ENCODE measurements at places on chromosomes 6 and 20.

DNA sequence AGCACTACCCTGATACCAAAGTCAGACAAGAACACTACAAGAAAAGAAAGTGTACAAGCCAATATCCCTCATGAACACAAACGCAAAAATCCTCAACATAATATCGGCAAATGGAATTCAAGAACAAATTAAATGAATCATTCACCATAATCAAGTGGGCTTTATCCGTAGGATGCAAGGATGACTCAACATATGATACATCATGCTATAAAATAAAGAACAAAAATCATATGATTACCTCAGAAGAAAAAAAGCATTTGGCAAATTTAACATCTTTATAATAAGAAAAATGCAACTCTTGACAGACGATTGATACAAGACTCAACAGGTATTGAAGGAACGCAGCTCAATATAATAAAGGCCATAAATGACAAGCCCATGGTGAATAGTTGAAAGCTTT lies 843.9 kb downstream of the FRK start:
- DNase-seq: no peak

DNA sequence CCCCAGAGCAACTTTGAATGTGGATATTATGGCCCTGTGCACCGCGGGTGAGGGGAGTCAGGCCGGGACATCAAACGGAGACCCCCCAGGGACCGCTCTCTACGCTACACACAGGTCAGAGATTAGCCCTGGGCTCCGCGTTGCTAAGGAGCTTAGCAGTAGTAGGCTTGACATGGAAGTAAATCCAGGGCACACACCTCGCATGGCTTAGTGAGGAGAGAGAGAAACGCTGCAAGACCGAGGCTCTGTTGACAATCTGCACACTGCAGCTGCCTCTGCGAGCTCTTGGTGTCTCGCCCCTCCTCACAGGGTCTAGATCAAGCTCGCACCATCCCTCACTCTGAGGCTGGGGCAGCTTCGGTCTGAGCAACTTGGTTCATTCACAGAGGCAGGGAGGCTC lies 116.1 kb upstream of the CDH4 start:
- no peak for DNase-seq

- DNase-seq: no peak
Measured at GRCh38 chr6:126826166-126826714, 292.2 kb upstream of the RSPO3 start.

DNA sequence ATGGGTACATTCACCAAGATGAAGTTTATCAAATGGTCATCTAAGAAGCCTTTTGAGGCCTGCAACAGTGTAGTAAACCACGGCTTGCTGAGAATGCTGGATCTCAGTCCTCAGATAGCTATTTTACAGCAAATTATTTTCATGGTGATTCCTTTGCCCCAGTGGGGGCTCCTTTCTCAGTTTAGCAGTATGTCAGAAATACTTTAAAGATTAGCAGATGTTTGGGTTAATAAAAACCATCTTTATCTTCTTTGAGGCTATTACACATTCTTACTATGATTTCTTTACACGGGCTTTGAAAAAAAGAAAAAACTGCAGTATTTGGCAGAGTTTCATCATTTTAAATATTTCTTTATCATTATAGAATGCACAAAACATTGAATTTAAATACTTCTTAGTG lies 10.7 kb downstream of the MYLIP start:
- DNase-seq: no peak

DNA sequence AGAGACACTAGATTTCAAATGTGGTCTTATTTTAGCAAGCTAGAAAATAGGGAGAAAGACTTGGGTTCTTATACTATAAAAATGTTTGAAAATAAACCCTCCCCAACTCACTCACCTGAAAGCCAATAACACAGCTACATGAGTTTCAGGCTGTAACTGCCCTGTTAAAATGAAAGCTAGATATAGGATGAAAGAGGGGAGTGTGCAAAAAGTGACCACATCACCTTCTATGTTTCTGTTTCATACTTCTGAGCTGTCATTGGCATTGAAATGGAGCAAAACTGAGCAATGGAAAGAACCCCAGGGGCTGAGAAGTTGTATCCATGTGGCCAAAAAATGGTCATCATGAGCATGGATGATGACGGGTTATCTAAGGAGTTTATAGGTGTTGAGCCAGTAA lies 148.1 kb upstream of the TENT5A start:
- no peak for DNase-seq

DNA sequence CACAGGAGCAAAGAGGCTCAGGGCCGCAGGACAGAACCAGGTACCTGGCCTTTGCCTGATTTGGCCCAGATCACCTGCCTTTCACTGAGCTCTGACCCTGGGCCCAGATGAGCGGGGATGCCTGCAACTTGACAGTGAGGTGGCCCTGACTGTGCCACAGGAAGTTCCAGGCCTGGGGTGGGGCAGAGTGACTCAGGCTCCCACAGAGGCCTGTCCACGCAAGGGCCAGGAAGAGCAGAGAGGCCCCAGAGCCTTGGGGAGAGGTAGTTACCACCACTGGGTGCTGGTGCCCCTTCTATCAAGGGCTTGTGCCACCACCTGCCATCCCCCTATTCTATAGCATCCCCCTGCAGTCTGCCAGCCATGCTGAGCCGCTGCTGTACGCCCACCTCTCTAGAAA lies 4.1 kb upstream of the NOL4L start:
- no peak for DNase-seq

DNA sequence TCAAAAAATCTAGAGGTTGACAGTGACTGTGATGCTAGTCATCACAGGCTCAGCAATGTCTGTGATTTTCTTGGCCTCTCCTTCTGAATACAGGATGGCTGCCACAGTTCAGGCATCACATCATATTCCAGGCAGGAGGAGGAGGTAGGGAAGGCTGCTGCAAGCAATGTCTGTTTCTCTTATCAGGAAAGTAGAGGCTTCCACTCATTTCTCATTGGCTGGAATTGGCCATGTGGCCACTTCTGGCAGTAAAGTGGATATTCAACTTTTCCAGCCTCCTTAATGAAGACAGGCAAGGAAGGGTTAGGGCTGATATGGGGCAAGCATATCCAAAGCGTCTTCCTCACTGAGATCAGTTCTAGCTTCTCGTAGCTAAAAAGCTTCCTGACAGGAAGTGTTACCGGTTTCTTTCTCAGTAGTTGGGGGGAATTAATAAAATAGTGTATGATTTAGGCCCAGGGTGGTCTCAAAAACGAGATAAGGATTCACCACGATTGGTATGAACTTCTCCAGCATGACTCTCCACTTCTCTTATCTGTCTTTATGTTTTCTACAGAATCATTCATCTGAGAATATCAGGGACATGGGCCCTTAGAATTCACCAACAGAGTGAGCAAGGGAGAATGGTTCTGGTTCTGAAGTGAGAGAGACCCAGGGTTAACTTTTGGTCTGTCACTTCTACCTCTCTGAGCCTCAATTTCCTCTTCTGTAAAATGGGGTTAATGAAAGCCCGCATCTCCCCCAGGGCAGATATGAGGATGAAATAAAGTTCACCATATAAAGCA lies 32.7 kb upstream of the PSMF1 start:
- no peak for DNase-seq

DNA sequence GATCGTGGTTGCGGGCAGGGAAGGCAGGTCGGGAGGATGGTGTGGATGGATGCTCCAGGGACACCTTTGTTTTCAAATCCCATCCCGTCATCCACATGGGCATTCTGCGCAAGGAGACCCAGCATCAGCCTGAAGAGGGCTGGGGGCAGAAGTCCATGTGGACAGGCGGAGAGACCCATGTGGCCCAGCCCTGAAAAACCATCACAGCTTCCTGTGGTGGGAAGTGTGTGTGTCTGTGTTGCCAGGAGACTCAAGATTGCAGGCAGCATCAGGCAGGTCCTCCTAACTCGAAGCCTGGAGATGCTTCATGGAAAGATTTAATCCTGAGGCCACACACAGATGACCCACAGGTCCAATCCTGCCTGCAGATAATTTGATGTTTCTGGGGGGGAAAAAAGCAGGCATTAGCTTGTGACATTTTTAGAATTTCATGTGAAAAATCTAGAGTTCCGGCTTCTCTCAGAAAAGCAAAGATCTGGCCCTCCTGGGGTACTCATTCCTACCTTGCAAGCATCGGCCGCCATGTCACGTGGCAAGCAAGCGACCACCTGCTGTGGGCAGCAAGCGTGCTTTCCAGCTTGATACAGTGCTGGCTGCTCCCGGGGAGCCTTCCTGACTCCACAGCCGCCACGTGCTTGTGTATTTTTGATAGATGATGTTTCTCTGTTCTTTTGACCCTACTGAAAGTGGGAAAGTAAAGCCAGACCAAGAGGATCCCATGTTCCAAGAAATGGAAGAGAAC lies 25.8 kb downstream of the BCAS4 start:
- DNase-seq: no peak

DNA sequence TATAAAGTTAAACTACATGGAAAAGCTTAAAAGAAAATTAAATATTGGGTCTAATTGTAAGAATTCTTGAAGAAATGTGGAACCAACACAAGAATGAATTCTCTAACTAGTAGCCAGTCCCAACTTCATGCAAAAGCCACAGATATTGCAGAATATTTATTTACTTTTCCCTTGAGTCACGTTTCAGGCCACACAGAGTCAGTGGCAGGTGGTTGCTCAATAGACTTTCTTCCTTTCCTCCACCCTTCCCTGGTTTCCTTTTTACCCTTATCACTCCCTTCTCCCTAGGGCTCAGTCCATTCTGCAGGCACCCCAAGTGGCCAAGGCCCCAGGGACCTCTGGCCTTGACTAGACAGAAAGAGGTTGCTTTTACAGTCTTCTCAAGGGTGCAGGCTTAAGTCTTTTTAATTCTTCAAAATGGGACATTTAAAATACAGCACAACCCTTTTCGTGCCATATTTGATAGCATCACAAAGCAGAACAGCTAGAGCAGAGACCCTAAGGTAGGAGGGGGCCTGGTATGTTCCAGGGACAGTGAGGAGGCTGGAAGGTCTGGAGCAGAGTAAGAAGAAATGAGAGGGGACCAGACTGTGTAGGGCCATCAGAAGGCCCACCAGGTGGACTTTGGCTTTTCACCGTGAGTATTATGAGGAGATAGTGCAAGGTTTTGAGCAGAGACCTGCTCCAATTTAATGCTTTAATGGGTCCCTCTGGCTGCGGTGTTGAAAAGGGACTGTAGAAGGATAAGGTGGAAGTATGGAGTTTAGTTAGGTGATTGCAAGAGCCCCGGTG lies 65.0 kb downstream of the HDDC2 start:
- no peak for DNase-seq

GRCh38 chr6:3301506-3301905 lies 42.8 kb downstream of the PSMG4 start:
- DNase-seq: no peak

GRCh38 chr6:153425536-153425935 lies 294.5 kb upstream of the RGS17 start:
- DNase-seq: no peak
